Fibroblast of pulmonary artery (primary cell): ENCODE measurements at places on chromosomes 2 and 18.
A peak's percentile ranks its signal among the peaks of the same experiment; 100 is the strongest.

DNA sequence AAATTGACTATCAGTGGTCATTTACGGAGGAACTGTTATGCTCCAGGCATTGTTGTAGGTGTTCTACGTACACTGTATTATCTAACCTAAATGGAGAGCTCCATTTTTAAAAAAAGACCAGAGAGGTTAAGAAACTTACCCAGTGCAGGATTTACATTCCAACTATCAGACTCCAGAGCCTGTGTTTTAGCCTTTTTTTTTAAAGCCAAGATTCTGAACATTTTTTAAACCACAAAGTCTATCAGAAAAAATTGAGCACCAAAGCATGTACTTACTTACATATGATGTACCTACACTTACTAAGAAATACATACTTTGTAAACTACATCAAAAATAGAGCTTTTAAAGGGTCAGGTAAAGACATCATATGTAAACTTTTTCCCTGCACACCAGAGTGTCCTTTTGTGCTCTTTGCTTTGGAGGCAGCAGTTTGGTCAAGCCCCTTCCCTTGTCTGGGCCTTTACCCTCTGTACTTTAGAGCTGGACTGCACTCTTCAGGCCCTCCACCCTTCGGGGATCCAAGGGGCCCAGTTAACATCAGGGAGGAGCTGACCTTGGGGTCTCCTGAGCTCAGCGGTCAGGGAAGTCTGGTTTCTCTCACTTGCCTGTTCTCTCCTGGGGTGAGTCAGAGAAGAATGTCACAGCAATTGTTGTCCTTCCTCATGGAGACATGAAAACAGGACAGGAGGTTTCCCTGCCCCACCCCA is 58.4 kb downstream of the ITGB1BP1 start:
- DNase-seq = peak; percentile 65

GRCh38 chr2:241804326-241805229 is 4.4 kb upstream of the NEU4 start:
- peak; percentile 47 for DNase-seq

DNA sequence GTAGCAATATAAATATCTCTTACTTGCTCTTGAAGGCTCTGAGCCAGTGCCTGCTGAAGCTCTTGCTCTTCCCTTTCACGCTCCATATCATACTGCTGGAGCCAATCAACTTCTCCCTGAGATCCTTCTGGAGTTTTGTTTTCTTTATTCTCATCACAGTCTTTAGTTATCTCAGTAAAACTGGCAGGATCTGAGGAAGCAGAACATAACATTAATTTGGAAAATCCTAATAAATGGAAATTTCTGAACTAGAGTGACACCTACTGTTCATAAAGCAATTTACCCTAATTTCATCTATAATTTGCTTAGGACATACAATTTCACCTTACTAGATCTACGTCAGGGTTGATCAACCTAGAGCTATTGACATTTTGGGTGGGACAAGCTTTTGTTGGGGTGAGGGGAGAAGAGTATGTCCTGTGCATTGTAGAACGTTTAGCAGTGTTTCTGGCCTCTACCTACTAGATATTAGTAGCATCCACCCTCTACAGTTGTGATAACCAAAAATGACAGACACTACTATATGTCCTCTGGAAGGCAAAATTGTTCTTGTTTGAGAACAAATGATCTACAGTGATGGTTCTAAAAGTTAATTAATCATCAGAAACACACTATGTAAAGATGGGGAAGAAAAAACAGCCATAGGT is 47.2 kb downstream of the VIL1 start:
- peak; percentile 60 for DNase-seq

DNA sequence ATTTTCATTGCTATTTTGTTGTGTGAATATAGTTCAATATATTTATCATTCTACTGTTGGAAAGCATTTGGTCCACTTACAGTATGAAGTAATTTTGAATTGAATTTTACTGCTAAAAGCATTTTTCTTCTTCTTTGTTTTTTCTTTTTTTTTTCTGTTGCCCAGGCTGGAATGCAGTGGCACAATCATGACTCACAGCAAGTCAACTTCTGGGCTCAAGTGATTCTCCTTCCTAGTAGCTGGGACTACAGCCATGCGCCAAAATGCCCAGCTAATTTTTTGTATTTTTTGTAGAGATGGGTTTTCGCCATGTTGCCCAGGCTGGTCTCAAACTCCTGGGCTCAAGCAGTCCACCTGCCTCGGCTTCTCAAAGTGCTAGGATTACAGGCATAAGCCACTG is 2.4 kb upstream of the ETAA1 start:
- DNase-seq = peak; percentile 66

GRCh38 chr2:6919901-6920742 is 2.9 kb downstream of the RNF144A start:
- no peak for DNase-seq

GRCh38 chr2:234446404-234447076 is 50.3 kb downstream of the ARL4C start:
- no peak for DNase-seq

DNA sequence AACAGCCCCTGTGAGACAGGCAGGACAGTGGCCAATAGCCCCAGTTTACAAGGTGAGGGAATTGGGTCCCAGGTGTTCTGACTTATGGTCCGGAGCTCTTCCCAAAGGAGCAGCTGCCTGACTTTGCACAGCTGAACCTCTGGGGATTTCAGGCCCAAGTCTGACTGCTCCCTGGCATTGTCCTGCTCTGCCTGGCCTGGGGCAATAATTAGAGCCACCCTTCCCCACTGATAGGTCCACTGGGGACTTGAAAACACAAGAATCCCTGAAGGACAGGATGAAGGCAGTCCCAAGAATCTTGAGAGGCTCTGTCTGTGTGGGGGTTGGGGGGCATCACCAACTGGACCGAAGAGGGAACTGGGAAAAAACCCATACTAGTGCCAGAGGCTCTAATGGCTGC is 3.7 kb upstream of the FEV start:
- DNase-seq = no peak

- no peak for DNase-seq
These were observed 26.5 kb downstream of the KIAA2012 start for GRCh38 chr2:202099515-202099914.

- DNase-seq = no peak
These were observed 1.3 kb downstream of the CYTIP start for GRCh38 chr2:157442636-157443035.

- no peak for DNase-seq
These were observed 50.4 kb downstream of the PLEKHA3 start for GRCh38 chr2:178530625-178531142.

- DNase-seq = no peak
These were observed 200.8 kb upstream of the STON1 start for GRCh38 chr2:48328942-48329723.

GRCh38 chr2:191148791-191149190 is 2.0 kb downstream of the STAT4 start:
- no peak for DNase-seq

GRCh38 chr2:176174382-176174823 is 14.1 kb upstream of the HOXD1 start:
- DNase-seq = no peak

GRCh38 chr2:221571551-221572218 is 419 bp downstream of the EPHA4 start:
- peak; percentile 38 for DNase-seq

GRCh38 chr2:20381457-20381856 is 30.8 kb upstream of the PUM2 start:
- peak; percentile 69 for DNase-seq

GRCh38 chr18:37218022-37218590 is 347.5 kb downstream of the CELF4 start:
- no peak for DNase-seq

GRCh38 chr2:74915743-74916142 is 42.7 kb upstream of the POLE4 start:
- DNase-seq = peak; percentile 12

GRCh38 chr2:100831831-100832230 is 11.9 kb downstream of the NPAS2 start:
- DNase-seq = no peak

GRCh38 chr2:161165811-161166210 is 5.6 kb downstream of the TANK start:
- no peak for DNase-seq

- DNase-seq = no peak
These were observed 355.1 kb upstream of the ZC3H15 start for GRCh38 chr2:186130748-186131641.

DNA sequence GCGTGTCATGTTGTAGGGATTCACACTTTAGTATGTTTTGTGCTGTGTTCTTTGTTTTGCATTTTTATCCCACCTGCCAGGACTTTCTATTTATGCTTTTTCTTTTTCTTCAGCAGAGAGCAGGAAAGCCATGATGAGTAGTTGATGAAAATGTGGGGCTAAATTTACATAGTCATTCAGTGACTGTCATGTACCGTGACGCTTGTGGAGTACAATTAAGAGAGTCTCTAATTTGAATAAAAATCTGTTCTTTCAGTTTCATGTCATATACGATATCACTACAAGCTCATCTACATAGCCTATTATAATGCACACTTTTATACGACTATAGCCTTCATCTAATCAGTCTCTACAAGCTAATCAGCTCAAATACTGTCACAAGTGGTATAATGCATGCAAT is 112.7 kb upstream of the SPATS2L start:
- no peak for DNase-seq

- peak; percentile 55 for DNase-seq
These were observed 51.4 kb downstream of the ZFP36L2 start for GRCh38 chr2:43175020-43175441.

DNA sequence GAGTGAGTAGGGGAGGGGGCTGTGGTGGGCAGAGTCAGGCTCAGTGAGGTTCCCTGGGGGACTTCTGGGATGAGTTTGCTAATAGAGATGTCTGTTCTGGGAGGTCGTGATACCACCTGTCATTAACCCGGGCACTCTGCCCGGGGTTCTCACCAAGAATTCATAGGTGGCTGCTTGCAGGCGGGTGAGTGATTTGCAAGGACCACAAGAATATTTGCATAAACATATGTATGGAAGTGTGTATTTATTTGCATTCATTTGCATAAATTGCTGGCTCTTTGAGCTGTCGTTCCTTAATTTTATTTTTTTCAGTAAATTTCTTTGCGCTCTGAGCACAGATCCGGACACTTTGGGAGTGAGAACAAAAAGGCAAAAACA is 260.0 kb downstream of the ATAD2B start:
- DNase-seq = no peak

DNA sequence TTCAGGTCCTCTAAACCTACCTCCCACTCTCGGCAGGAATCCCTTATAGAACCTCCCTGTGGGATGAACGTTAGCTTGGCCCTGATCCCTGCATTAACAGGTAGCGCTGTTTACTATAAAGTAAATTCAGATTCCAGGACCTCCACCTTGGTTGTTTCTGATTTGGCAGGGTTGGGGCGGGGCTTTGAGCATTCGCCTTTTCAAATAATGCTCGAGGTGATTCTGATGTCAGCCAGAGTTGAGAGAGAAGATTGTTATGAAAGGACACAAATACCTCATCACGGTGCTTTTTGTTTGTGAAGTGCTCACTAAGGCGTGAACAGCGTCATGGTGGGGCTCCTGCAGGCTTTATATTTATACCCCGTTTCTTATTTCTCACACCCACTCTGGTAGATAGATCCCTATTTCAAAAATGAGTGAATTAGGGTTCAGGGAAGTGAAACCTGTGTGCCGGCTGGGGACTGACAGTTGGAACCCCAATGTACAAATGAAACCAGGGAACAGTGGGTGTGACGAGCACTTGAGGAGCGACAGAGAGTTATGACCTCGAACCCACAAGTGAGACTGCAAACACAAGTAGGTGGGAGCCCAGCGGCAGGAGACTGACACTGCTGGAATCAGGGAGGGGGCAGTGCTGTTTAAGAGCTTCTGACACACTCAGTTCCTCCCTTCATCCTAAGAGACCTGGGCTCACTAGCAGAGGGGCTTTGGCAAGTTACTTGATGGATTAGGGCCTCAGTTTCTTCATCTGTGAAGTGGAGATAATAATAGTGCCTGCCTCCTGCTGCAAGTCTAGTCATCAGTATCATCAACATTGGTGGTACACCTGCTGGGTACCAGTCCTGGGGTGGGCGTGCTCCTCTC is 14.2 kb upstream of the CXCR4 start:
- no peak for DNase-seq

DNA sequence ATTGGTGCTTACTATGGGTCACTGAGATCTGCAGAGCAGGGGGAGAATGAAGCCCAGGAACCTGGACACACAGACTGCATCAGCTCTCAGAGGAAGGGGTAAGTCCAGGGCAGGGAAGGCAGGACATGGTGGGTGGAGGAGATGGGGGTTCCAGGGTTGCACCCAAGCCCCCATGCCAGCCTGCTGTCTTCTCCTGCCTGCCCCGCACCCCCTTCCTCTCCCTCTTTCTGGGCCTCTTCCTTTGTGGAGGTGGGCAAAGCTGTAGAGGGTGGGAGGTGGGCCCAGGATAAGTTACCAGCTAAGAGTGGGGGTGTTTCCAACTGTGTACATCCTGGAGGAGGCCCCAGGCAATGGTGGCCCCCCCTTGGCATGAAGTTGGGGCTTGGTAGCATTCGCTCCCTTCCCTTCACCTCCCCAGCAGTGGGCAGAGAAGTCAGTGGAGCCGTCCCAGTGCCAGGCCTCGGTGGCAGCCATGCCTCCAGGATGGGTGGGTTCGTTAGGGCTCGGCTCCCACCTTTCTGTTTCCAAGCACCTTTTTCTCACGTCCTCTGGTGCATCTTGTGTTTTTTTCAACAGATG is 132.2 kb downstream of the CLIP4 start:
- no peak for DNase-seq

DNA sequence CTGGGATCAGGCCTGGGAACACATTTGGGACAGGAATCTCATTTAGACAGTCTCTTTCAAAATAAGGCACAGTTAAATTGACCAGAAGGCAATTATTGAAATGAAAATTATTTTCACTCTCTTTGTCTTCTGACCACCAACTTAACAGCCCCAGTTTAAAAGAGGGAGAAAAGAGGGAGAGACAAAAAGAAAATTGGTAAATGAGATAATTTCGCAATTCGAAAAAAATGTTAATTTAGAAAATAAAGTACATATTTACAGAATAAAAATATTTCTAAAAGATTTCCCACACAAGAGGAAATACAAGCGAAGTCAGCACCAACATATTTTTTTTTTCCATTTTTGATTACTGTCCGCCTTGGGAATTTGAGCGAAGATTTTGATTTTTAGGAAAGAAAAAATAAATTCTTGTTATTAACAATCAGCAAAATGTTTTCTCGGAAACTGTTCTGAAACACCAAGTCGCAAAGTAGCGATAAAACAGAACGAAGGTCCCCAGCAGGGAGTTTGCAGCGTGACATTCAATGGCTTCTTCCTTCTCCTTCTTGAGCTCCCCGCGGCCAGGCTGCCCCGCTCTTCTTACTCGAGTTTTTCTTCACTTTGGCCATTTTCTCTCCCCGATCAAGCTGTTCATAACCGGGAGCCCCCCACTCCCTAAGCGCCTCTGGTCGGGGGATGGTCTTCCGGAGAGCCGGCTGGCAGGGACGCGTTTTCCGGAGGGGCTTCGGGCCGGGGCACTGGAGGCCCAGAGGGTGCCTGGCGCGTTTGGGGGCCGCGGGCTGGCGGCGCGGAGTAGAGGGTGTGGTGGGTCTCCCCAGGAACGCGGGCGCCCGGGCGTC is 5.0 kb downstream of the SP9 start:
- no peak for DNase-seq
